ENCODE measurements at places on chromosomes 12 and 14.

GRCh38 chr14:62209287-62209899, 447.2 kb downstream of the SNAPC1 start:
- DNase-seq, result no peak

DNA sequence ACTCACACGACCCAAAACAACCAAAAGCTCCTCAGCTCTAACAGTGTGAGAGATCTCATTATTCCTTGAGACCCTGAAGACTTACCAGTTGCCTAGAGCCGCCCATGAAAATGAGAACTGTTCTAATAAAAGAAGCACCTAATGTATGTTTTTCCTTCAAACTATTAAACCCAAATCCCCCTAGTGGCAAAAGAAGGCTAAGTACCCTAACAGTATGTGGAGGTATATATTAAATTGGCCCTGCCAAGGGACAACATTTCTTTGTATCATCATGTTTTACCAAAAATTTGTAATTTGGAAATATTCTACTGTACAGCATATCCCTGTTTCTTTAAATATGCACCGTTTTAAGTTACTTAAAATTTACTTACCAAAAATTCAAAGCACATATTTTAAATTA, 38.0 kb upstream of the PPFIA2 start:
- no peak for DNase-seq

- DNase-seq, result no peak
Observed at GRCh38 chr14:94498215-94498614, 11.1 kb downstream of the SERPINA12 start.

- DNase-seq, result no peak
Observed at GRCh38 chr12:94078138-94078723, 70.1 kb upstream of the PLXNC1 start.

GRCh38 chr14:104263675-104264358, 125.4 kb downstream of the KIF26A start:
- DNase-seq, result no peak

- no peak for DNase-seq
Observed at GRCh38 chr12:72974954-72975555, 702.9 kb downstream of the TRHDE start.

DNA sequence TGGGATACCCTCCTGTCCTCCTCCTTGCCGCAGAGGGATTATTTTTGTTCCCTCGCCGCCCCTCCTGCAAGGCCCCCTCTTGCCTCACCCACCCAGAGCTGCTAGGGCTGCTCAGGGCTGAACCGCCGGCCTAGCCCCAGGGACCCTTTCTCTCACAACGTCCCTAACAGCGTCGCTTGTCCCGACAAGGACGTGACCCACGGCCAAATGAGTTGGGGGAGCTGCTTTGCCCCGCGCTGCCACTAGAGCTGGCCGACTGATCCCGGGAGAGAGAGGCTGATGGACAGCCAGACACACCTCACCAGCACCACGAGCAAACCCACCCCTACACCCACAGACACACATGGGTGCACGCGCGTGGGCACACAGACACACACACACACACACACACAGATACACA, 154.6 kb upstream of the ALG10B start:
- DNase-seq, result no peak

DNA sequence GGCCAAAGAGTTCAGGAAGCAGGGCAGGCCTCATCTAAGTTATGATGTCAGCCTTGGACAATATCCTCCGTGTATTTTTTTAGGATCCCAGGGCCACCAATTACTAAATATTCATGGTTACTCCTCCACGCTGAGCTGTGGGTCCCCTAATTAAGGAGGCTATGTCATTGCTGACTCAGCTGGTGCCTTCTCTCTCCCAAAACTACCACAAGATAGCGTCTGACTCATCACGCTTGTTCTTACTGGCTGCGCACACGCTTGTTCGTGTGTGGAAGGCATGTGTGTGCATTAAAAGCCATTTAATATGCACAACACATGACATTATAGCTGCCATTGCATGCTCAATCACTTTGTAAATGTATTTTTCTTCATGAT, 78.3 kb downstream of the GSC start:
- no peak for DNase-seq

DNA sequence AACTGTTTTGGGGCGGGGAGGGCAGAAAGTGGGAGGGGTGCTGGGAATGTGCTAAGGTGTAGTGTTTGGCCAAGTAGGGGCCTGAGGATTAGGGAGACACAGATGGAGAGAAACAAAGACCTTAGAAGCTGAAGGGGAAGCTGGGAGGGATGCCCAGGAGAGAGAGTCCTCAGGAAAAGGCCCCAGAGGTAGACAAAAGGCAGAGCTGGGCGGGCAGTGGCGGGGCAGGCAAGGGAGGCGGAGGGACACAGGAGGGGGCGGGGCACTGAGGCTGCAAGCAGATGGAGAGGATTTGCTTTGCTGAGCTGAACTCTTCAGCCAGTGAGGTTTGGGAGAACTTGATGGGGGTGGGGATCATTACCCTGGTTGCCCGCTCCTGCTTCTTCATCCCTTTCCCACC, 2.8 kb downstream of the PTMS start:
- DNase-seq, result no peak

- DNase-seq, result no peak
Observed at GRCh38 chr12:24195063-24195462, 245.6 kb upstream of the SOX5 start.

DNA sequence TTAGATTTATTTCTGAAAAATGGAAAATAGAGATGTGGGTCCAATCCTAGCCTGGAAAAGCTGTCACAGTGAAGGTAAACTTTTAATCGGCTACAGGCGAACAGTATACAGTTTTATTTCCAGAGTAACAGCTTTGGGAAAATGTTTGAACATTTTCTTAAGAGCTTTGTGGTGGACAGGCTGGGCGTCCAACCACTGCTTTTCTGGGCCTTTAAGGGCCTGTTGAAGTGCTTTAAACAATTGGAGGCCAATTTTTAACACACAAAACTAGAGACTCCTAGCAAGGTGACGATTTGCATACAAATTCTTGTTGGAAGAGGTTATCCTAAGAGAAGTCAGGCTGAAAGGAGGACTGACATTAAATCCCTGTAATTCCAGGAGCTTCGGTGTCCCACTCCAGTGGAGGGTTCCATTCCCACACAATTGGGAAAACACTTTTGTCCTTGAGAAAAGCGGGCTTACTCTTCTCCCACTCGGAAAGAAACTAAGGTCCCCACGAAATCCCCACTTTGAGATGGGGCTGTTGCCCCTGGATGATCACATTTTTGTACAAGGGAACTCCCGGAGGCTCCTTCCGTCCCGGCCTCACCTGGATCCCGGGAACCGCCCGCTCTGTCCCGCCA, 26.9 kb downstream of the BCL11B start:
- DNase-seq, result no peak

GRCh38 chr12:26971963-26972362, 33.7 kb downstream of the FGFR1OP2 start:
- peak; percentile 24 for DNase-seq

- DNase-seq, result no peak
Observed at GRCh38 chr14:61152851-61153364, 128.2 kb downstream of the TMEM30B start.

DNA sequence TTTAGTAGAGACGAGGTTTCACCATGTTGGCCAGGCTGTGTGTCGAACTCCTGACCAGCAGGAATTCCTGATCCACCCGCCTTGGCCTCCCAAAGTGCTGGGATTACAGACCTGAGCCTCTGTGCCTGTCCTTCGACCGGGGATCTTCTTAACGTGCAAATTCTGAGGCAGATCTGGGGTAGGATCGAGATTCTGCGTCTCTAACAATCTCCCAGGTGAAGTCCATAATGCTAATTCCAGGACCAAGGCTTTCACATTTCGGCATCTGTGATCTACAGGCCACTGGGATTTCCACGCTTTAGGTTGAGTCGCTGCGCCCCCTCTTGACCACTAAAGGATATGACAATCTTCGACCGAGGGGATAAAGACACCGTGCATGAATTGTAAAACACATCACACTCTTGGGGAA, 24.8 kb downstream of the FOS start:
- DNase-seq, result peak; percentile 44

DNA sequence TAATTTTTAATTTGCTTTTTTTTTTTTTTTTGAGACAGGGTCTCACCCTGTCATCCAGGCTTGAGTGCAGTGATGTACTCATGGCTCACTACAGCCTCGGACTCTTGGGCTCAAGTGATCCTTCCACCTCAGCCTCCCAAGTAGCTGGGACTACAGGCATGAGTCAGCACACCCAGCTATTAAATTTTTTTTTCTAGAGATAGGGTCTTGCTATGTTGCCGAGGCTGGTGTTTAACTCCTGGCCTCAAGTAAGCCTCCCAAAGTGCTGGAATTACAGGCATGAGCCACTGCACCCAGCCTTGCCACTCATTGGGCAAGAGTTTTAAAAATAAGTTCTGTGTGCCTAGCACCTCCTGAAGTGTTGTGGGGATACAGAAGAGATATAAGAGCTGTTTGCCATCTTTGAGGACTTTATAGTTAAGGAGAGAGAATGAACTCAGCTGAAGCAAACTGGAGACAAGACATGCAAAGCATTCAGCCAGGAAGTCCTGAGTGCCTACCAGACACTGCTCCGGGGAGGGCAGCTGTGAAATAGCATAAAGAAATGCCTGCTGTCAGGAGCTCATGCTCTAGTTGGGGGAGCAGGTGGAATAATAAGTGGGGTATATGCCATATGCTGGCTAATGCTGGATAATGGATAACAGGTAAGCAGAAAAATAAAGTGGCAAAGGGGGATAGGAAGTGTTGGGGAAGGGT, 15.0 kb upstream of the EMP1 start:
- no peak for DNase-seq

GRCh38 chr12:1932264-1932777, 13.9 kb upstream of the CACNA2D4 start:
- DNase-seq, result no peak

GRCh38 chr12:91866566-91866965, 279.1 kb downstream of the BTG1 start:
- no peak for DNase-seq

- no peak for DNase-seq
Observed at GRCh38 chr12:68431786-68432185, 99.6 kb upstream of the MDM1 start.

DNA sequence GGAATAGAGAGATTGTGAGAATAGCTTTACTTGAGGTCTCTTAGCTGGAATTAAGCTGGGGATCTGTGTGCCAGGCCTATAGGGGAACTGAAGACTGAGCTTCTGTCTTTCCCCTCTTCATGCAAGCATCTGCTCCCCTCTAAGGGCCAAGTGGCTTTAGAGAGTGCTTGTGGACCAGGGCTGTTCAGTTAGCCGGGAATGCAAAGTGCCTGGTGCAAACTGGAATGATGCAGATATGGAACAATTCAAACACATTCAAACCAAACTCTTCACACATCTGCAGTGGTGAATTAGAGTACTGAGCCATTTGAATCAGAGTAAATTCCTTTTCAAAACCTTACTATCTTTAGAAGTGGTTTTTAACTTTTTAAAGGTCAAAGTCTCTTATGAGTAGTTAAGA, 99.0 kb downstream of the LIN7A start:
- DNase-seq, result no peak

GRCh38 chr12:12159988-12160387, 89.2 kb downstream of the BCL2L14 start:
- no peak for DNase-seq

- peak; percentile 84 for DNase-seq
Observed at GRCh38 chr14:102776761-102777710, at the start of gene TRAF3. TRAF3 (plus strand) TSS chr14:102777449; CDS start chr14:102870202, 92,753 bp downstream.

GRCh38 chr12:113392988-113393579, 10.6 kb downstream of the SDS start:
- DNase-seq, result no peak

- no peak for DNase-seq
Observed at GRCh38 chr12:64392221-64392620, 1.7 kb upstream of the C12orf56 start.

DNA sequence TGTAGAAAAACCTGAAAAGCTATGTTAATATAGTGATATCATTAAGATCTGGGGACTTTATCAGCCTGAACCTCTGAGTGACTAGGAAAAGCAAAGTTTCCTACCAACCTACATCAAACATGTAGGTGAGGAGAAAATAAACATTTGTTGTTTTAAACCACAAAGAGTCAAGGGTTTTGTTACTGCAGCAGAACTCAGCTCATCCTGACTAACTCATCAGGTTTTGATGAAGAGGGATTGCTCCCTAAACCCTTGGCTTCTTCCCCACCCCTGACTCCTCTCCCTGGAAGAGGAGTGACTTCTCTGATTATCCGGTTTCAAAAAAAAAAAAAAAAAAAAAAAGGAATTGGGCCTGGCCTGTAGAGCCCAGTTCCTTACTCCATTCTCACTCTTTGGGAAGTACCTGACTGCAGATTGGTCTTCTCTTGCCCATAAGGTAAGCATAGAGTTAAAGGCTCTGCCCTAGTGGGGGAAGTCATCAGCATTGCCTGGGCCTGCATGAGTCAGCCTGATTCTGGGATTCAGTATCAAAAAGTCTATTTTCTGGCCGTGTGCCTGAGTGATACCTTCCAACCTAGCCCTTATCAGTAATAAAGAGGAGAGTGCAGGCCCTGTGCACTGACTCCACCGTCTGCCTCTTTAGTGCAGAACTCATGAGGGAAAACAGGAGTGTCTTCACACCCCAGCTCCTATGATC, 16.9 kb downstream of the BDKRB1 start:
- DNase-seq, result no peak

DNA sequence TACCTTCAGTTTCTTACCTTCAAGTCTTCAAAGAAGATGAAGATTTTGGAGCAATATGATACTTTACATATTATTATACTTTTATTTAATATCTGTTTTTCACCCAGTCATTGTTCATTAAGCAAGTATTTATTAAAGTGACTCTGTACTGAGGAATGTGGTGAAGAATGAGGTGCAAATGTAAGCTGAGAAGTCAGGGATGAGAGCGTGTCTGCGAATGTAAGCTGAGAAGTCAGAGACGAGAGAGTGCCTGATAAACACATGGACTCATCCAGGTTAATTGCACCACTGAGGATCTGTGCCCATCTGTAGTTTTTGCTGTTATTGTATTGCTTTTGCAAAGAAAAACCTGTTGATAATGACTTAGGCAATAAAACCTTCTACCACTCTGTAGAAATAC, 211.9 kb upstream of the FAR2 start:
- no peak for DNase-seq

GRCh38 chr12:22529281-22530060, 14.9 kb downstream of the C2CD5 start:
- DNase-seq, result no peak

DNA sequence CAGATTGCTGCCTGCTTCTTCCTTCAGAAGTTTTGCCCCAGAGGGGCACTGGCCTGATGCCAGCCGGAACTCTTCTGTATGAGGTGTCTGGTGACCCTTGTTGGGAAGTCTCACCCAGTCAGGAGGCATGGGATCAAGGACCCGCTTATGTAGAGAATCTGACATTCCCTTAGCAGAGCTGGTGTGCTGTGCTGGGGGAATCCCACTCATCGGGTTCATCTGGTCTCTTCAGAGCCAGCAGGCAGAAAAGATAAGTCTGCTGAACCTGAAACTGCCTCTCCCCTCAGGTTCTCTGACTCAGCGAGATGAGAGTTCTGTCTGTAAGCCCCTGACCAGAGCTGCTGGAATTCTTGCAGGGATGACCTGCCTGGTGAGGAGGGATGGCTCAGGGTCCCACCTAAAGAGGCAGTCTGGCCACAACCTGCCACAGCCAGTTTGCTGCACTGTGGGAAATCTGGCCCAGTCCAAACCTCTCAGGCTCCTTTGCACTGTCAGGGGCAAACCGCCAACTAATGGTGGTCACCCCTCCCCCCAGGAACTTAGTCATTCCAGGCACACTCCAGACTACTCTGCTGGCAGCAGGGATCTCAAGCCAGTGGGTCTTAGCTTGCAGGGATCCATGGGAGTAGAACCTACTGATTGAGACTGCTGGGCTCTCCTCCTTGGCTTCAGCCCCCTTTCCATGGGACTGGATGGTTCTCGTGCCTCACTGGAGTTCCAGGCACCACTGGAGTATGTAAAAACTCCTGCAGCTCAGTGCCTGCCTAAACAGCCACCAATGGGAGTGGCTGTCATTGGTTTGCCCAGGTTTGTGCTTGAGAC, 4.1 kb downstream of the CLEC2D start:
- DNase-seq, result no peak
